EH (cell line): ENCODE measurements at places on chromosomes 16 and 17.
A peak's percentile ranks its signal among the peaks of the same experiment; 100 is the strongest.

- peak; percentile 54 for DNase-seq
These were observed 5.8 kb upstream of the ZNF23 start for GRCh38 chr16:71467810-71468209.

GRCh38 chr16:85834741-85835140, 35.2 kb downstream of the COX4I1 start:
- no peak for DNase-seq

GRCh38 chr17:44920565-44920940, 5.3 kb upstream of the GFAP start:
- DNase-seq = no peak

DNA sequence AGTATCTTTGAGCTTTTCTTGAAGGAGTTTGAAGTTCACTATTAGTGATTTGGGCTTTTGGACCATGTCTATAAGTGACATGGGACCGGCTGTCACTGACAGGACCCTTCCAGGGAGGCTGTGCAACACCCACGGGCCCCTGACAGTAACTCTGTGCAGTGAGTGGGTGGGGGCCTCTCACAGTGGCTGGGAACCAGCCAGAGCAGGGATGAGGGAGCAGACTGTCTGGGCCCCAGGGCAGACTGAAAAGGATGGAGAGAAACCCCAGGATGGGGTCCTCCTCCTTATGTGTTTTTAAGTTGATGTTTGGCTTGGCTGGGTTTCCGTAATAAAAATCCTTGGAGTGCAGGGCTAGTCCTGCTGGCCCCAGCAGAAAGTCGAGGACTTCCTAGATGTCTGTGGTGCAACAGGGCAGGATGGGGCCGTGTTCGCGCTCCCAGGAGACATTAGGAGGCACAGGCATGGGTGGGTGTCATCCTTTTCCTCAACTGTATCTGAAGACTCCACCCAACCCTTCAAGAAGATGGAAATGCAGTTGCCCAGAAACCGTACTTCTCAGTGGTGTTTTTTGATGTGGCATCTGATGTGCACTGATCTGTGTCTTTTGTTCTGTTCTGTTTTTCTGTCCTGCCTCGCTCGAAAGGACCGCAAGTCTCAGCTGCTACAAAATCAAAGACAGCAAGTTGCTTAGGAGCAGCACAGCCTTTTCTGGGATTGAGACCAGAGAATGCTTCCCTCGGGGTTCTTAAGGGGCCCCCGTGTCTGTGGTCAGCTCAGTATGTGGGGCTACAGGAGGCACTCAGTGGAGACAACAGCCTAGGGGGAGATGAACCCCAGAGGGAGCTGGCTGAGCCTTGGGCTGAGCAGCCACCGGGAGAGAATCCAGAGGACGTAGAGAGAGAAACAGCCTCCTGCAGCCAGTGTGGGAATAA, 24.2 kb downstream of the PLD6 start:
- DNase-seq = peak; percentile 48

DNA sequence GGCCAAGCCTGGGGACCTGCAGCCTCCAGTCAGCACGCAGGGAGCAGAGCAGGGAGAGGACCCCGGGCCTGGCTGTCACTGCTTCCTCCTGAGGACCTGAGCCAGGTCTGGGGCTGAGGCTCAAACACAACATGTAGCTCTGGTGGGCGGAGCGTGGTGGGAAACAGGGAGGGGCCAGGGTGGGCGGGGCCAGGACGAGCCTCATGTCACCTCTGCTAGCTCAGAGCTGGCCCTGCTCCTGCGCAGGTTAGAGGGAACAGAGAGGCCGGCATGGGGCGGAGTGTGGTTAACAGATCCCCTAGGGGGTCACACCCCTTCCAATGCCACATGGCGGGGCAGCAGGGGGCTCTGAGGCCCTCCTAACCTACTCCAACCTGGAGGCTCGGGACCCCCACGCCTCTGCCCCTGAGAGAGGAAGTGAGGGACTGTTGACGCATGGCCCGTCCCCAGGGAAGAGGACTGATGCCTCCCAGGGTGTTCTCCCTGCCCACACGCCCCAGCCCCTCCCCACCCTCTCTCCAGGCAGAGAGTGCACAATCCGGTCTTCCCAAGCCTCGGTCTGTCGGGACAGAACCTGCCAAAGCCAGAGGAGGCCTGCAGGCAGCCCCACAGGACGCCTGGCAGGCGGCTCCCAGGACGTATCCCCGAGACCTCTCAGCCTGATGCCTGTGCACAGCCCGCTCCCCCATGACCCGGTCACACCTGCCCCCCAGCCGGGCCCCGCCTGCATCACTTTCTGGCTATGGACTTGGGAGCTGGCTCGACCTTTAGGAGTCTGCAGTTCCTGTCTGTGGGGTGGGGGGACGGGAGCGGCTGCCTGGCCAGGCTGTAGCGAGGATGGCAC, 15.2 kb downstream of the PIEZO1 start:
- DNase-seq = no peak

- DNase-seq = peak; percentile 55
These were observed 46.5 kb downstream of the HNF1B start for GRCh38 chr17:37698132-37698910.

- DNase-seq = peak; percentile 96
These were observed 23.2 kb downstream of the SLC7A6OS start for GRCh38 chr16:68287276-68288251.

DNA sequence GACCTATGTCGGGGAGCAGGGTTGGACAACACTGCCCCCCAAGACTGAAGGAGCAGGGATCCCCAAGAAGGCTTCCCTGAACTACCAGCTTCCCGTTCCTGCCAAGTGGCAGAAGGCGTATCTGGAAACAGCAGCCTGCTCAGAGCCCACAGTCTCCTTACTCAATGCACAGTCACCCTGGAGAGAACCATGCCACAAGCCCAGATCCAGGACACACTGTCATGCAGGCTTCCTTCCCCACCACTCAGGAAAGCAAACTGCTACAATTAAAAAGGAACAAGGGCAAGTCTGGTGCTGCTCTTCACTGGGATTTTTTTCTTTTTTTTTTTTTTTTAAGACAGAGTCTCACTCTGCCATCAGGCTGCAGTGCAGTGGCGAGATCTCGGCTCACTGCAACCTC, 8.2 kb downstream of the WDR45B start:
- no peak for DNase-seq

DNA sequence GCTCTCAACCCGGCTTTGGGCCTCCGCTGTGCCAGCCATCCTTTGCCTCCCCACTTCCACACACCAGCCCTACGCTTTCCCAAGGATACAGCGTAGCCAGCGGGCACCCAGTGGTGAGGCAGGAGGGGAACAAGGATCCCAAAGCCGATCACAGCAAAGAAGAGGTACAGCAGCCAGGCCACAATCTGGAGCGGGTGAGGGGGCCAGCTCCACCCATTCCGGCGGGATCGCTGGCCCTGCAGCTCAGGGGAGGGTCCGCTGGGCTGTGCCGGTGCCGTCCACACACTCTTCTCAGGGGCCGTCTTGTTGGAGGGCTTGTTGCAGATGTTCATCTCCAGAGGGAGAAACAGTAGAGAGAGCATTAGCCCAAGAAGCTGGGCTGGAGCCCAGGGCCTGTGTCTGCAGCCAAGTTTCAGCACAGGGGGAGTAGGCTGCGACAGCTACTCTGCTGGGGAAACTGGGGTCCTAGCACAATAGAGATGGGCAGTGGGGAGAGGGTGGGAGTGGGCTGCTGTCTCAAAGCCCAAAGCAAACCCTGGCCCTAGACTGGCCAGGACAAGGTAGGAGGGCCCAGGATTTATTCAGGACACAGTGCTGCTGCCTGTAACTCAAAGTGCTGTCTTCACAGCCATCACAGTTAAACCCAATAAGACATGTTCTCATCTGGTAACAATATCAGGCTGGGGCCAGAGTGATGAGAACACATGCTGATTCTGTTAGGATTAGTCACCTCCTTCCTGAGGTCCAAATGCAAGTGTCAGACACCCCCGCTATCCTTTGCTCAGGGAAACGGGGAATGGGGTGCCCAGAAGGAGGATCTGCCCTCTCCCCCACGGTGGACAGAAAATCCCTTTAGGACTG, 9.9 kb downstream of the ZDHHC1 start:
- peak; percentile 88 for DNase-seq

DNA sequence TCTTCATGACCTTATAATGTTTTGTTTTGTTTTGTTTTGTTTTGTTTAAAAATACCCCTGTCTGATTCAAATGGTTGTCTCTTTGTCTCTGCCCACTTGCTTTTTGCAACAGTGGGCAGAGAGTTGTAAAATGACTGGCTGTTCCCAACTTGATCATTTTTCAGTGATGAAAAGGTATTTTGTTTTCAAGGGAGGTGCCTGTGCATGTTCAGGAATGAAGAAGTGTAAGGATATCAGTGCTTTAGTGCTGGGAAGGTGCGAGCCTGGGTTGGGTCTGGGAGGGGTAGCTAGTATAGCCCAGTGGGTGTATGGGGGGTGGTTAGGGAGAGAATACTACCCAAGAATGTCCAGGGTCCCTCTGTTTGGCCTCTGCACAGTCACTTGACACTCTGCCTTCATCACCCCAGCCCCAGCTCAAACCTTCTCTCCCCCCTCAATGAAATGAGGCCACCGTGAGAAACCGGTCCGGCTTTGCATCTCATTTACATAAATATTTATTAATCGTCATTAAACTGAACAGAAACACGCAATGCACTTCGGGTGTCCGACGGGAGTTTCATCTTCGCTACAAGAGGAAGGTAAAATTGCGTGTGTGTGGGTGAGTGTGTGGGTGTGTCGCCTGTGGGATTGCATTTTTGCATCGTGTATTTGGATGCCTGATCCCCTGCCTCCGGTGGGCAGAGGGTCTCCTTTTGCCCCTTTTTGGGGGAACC, 4.3 kb downstream of the NEUROD2 start:
- DNase-seq = no peak

- peak; percentile 84 for DNase-seq
These were observed 38.4 kb upstream of the ARL4D start for GRCh38 chr17:43360376-43360738.

DNA sequence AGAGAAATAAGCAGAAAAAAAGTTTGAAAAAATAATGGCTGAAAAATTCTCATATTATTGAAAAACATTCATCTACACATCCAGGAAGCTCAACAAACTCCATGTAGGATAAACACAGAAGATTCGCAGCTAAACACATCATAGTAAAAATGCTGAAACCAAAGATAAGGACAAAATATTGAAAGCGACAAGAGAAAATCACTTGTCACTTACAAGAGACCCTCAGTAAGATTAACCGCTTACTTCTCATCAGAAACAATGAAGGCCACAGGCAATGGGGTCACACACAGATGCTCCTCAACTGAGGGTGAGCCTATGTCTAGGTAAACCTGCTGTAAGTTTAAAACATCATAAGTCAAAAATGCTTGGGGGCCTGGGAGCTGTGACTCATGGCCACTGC, 38.1 kb upstream of the METRNL start:
- no peak for DNase-seq

DNA sequence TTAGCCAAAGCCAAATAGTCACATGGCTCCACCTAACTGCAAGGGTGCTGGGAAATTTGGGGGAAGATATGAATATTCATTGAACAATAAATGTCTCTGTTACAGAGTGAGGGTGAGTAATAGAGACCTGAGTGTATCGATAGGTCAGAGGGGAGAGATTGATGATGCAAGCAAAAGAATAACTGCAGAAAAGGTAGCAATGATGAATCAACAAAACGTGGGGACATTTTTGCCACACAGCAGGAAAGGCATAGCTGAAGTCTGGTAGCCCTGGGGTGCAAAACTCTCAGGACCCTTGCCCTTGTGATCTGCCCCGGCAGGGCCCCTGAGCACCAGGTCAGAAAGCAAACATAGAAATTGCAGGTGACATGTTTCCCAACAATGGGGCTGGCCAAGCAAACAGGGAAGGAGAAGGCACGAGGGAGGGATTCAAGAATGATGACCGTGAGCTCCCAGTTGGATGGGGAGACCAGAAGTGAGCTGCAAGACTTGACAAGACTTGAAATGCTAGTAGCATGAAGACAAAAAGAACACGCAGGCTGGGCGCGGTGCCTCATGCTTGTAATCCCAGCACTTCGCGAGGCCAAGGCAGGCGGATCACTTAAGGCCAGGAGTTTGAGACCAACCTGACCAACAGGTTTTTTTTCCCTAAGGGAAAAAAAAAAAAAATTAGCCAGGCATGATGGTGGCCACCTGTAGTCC, 12.7 kb upstream of the HERPUD1 start:
- DNase-seq = no peak

- DNase-seq = no peak
These were observed 23.8 kb downstream of the C17orf100 start for GRCh38 chr17:6675201-6675825.

DNA sequence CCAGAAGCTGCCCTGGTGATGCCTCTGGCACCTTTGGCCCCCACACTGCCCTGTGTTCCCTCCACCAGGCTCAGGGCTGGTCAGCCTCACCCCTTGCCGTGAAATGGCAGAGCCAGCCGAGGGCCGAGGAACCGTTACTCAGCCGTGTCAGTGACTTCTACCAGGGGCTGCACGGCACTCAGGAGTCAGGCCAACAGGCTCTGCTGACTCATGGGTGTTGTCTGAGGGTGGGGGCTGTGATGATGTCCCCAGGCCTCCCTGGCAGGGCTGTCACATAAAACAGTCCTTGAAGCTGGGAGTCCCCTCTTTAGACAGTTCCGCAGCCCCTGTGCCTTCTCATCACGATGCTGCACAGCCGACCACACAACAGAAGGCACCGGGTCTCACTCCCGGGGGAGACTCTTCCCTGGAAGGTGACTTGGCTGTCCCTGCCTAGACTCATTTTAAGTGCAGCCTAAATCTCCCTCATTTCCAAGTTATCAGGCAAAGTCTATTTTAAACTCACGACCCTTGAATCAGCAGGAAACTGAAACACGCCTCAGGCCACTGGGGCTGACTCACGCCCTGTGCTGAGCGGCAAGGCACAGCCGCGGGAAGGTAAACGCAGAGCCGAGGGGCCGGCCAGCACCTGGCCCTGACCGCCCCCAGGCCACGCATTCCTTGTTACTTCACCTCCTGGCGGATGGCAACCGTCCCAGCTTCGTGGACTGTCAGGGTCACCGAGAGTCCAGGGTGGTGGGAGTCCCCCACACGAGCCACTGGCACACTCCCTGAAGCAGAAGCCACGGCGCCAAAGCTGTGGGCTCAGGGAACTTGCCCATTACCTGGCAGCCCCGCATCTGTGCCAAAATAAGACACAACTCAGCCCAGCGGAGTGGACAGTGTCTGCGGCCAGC, 102.6 kb downstream of the ZNF778 start:
- DNase-seq = peak; percentile 91

DNA sequence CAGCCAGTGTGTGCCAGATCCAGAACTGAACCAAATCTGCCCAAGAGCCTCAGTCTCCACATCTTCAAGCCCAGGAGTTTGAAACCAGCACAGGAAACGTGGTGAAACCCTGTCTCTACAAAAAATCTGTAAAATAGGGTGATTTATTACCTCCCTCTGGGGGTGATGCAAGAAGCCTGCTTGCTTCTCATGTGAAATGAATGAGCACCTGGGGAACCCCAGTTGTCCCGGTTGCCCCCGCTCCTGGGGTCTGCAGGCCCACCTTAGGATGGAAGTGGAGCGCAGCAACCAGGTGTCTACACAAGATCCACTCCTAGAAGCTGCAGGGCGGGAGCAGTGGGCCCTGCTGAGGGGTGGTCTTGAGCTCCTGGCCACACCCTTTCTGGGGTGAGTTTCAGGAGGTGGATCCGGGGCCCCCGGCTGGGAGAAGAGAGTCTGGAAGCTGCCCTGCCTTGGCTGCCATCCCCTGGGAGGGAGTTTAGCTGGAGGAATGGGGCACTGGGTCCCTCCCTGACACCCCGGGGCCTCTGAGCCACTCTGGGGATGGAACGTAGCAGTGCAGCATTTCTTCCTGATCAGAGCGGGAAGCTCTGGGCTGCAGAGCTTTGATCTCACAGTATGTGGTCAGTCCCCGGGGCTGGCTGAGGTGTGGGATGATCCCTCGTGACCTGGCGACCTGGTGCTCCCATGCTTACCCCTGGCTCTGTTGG, 117.8 kb downstream of the RAB11FIP4 start:
- DNase-seq = no peak
